ENCODE measurements at places on chromosomes 3 and 15.

- DNase-seq = no peak
Measured at GRCh38 chr3:133256787-133257483, 142.9 kb upstream of the BFSP2 start.

GRCh38 chr3:127286571-127287140 is 1.2 kb downstream of the PRR20G start:
- no peak for DNase-seq

DNA sequence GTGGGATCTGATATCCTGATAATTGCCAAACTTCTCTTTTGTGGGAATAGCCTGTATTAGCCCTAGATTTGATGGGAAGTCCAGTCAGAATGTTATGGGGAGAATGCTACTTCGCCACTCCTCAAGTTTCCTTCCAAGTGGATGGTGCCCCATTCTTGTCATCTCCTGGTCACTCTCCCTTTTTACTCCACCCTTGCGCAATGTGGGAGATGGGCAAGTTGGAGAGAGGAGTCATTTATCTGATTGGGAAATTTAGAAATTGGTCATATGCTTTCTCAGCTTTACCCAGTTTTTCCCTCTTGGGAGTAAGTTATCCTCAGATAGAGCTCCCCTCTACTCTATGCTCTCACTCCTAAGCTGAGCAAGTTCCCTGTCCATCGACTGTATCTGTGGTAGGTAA is 14.4 kb downstream of the FANCD2OS start:
- DNase-seq = no peak

DNA sequence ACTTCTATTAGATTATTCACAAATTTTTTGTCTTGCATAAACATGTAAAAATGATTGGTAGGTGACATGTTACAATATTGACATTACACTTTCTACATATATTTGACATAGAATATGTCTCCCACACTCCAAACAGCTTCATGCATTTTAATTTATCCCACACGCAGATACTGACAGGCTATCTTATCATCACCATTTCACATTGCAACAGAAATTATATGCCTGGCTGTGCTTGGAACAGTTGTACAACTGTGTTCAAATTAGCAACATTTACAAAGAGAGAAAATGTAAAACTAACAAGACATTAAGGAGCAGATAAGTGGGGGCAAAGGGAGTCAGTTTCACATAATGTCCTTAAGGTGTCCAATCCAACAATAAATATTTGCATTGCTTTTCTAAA is 1208.5 kb downstream of the NSUN3 start:
- DNase-seq = no peak

GRCh38 chr3:168117853-168118313 is 22.2 kb upstream of the GOLIM4 start:
- DNase-seq = no peak

DNA sequence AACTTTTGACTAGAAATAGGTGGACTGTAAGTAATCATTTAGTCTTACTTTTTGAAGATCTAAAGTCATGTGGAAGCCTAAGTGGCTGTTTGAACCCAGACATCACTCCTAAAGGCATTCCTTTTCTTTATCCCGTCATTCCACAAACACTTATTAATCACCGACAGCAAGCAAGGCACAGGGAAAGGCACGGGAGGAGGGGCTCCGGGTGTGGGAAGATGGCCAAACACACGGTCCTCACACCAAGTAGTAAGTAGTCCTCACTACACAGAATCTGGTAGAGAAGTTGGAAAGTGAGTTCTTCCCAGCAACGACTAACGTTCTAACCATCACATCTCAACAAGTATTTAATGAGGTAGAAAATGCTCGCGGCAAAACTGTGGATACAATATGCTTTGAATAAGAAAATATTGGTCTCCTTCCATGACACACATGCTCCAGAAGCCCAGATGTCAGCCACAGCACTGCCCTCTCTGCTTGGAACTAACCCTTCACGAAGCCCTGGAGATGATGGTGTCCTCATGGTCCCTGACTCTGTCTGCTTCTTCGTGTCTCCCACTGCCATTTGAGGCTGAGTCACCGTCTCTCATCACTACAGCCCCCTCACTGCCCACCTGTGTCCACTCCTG is 202.2 kb downstream of the OPA1 start:
- DNase-seq = no peak

DNA sequence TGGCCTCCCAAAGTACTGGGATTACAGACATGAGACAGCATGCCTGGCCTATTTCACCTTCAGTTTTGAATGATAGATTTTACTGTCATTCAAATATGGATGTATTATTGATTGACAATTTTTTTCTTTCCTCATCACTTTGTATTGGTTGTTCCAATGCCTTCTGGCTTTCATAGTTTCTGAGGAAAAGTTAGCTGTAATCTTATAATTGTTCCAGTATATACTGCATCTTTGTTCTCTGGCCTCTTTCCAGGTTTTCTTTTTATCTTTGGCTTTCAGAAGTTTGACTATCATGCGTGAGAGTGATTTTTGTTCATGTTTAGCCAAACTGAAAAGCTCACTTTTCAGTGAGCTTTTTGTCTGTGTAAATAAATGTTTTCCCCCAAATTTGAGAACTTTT is 157.1 kb downstream of the RSRC1 start:
- DNase-seq = no peak

DNA sequence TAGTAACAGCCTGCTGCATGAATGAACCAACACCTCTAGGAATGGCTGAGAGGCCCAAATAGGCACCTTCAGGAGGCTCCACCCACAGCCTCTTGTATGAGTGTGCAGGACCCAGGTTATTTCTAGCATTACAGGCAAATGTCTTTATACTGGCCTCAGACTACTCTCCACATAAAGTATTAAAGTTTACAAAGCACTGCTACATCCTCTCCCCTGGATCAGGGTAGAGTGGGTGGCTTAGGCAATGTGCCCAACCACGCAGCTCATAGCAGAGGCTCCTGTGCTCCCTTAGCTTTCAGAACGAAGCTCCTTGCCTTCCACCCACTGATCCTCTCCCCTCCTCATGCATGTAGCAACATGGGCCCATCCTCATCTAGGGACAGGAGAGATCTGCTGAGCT is 16.3 kb downstream of the TMEM43 start:
- no peak for DNase-seq

DNA sequence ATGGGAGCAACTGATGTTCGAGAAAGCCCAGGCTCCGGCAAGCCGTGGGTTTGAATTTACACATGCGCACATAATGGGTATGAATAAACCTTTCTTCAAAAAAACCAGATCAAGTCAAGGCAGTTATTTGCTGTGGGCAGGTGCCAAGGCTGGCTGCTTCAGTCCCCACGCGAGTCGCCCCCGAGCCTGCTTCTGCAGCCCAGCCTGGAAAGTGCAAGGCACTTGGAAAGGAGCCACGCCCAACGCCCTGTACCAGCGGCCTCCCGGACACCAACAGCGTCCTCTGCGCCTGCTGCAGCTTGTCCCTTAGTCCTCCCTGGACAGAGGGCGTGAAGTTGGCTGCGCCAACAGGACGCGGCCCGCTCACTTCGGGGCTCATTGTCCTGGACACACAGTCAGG is 68.9 kb downstream of the KLF15 start:
- no peak for DNase-seq

DNA sequence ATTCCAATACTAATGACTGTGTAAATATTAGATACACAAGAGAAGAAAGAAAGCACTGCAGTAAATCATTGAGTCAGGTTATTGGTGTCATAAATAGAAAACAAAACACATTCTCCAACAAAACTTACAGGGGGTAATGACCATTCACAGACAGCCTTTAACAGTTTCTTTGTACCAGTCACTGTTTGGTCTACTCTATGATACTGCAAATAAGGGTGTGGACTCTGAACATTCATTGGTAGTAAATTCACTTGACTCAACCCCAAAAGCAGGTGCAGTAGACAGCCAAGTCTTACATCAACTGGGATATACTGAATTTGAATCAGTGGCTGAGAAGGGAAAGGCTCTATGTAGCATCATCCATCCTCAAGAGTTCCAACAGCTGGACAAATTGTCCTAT is 463.5 kb downstream of the FOXP1 start:
- no peak for DNase-seq

GRCh38 chr15:89068325-89068784 is 19.9 kb upstream of the ABHD2 start:
- DNase-seq = no peak

DNA sequence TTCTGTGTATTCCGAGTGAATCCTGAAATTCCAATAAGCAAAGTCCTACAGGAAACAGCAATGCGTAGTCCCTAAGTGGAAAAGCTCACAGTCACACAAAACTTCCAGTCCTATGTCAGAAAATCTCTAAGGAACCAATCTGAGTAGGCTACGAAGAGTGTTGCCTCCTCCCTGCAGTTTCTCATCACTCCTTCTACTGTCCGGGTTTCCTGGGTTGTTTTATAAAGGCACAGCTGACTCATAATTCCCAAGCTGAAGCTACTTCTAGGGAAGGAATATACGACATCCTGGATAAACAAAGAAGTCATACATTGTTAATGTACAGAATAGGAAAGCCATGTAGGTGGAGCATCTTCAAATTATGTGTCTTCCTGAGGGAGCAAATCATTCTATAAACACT is 65.7 kb upstream of the RGMA start:
- no peak for DNase-seq

GRCh38 chr3:122993124-122993978 is 34.2 kb downstream of the SEMA5B start:
- DNase-seq = no peak

DNA sequence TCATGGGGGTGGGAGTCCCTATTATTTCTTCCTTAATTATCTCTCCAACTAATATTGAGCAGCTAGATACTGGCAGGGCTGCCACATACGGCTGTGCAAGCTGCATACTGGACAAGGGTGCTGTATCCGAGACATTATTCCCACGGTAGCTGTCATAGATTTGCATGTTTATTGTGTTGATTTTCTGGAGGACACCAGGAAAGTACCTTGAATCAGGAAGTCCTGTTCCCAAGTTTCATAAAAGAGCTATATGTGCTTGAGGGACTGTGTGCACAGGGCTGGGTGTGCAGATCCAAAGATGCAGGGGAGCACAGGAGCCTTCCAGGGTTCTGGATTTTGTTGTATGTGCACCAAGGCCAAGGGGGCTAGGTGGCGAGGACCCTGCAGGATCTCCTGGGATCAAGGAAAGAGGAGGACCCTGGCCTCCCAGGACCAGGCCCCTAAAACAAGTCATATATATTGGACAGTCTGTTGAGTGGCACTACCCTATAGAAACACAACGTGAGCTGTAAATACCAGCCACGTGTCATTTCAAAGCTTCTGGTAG is 119.2 kb upstream of the ALDH1A3 start:
- DNase-seq = no peak

- no peak for DNase-seq
Measured at GRCh38 chr3:72903004-72903403, 15.2 kb downstream of the GXYLT2 start.

DNA sequence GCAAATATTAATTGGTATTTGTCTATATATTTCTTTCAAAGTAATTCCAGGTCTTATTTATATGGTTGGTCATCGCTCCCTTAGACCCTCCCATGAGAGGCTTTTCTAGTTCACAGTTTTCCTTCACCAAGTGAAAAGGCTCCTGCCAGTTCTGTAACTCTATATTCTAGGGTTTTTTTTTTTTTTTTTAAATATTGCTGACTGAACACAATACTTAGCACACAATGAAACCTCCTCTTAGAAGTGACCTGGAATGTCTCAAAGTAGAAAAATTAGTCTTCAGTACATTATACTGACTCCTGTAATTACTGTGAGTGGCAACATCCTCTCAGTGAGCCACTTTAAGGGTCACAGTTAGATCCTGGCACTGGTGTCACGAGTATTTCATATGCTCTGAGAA is 48.6 kb upstream of the CDAN1 start:
- DNase-seq = no peak

DNA sequence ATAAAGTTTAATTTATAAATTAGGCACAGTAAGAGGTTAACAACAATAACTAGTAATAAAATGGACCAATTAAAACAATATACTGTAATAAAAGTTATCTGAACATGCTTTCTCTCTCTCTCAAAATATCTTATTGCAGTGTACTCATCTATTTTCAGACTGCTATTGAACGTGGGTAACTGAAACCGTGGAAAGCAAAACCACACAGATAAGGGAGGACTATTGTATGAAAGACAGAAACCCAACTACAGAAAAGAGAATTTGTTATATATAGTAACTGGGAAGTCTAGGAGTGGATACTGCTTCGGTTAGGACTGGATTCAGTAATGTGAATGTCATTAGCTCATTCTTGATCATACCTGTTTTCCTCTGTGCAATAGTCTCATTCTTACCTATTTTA is 119.3 kb upstream of the DAZL start:
- no peak for DNase-seq

DNA sequence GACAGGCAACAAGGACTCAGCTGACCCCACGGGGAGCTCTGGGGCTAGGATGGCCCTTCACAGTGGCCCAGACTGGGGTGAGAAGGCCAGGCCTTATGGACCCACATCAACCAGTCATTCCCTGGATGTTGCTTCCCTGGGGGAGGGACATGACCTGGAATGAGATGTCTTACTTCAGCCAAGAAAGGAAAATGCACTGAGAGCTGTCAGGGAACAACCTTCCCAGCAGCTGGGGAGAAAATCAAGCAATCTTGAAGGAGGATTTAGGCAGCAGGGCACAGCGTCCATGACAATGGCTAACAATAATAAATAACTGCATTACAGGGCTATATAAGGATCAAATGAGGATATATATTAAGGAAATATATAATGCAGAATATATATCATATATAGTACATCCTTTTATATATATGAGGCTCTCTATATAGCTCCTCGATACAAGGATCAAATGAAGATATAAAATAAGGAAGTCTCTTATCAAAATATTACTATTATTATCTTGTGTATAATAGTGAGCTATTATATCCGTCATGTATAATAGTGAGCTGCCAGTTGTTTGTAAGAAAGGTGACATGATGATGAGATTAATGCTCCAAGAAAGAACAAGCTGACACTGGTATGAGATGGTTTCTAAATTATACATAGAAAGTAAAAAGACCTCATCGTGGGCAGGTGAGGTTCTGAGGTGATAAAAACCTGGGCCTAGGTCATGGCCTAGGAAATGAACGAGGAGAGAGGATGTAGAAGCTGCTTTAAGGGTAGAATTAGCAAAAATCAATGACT is 117.8 kb upstream of the LIPC start:
- no peak for DNase-seq

GRCh38 chr15:41562784-41563198 is 3.8 kb downstream of the TYRO3 start:
- no peak for DNase-seq

- DNase-seq = no peak
Measured at GRCh38 chr15:98924401-98925049, 83.1 kb downstream of the PGPEP1L start.

Data from NCI-H2107 (cell line).